ENCODE measurements at places on chromosomes 6 and 20. TPM values are rescaled to one million over a fixed set of nuclear protein-coding genes. Genes with fewer than 3 reads are reported as not detected.

Gene PPP2R5D
- total RNA-seq: 42.3 TPM

Gene CALHM5
- total RNA-seq: 3.1 TPM

Gene PDE10A
- 0.39 TPM for total RNA-seq

Gene C20orf204
- total RNA-seq: 1.4 TPM

Gene SLC52A3
- total RNA-seq: not detected

Gene GPX5
- total RNA-seq: not detected

Gene MLN
- total RNA-seq: not detected

Gene MEI4
- total RNA-seq: under 0.01 TPM

Gene GNAS
- 469 TPM for total RNA-seq

Gene RSPO3
- 19.3 TPM for total RNA-seq

Gene ADGRB3
- 0.13 TPM for total RNA-seq

Gene MOCS1
- 22.3 TPM for total RNA-seq

Gene RNF217
- 32.8 TPM for total RNA-seq

Gene HLA-DQA1
- total RNA-seq: not detected

Gene SOX4
- total RNA-seq: 39.6 TPM

Gene TUBB2B
- 31.1 TPM for total RNA-seq

Gene DACT2
- total RNA-seq: 3.3 TPM

Gene NKX2-2
- total RNA-seq: not detected
